NCI-H460 (cell line): ENCODE measurements at places on chromosomes 2 and 18. TPM values are rescaled to one million over a fixed set of nuclear protein-coding genes. Genes with fewer than 3 reads are reported as not detected.

MOCOS gene
- total RNA-seq = 20.5 and 29.7 TPM in 2 replicates

GRCh38 chr2:6159606-6160005, 467.4 kb downstream of the SOX11 start:
- no peak for DNase-seq

- DNase-seq = no peak
These were observed 55.8 kb upstream of the SLC35F5 start for GRCh38 chr2:113812204-113812603.

SLC19A3 gene
- 9.7 and 12.3 TPM in 2 replicates for total RNA-seq

GRCh38 chr18:26386002-26386401, 159.8 kb downstream of the TAF4B start:
- peak; percentile 24 for DNase-seq

- DNase-seq = no peak
These were observed 6.0 kb downstream of the SPEG start for GRCh38 chr2:219440388-219441256.

DNA sequence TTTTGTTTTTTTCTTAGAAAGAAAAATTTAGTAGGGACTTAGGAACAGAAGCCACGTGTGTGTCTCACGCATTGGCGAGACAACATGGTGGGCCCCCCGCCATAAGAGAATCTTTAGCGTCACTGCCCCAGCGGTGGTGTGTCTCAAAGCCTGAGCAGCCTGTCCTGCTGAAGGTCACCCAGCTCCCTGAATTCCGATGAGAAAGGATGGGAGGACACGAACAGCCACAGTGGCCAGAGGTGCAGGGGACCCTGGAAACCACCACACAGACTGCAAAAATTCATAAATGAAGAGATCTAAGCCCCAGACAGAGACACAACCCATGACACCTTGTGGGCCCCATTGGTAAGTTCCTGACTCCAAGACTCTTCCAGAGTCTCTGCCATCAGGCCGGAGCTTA, 266.1 kb upstream of the RAB6C start:
- DNase-seq = no peak

CTLA4 gene
- total RNA-seq = not detected in 2 replicates

DNA sequence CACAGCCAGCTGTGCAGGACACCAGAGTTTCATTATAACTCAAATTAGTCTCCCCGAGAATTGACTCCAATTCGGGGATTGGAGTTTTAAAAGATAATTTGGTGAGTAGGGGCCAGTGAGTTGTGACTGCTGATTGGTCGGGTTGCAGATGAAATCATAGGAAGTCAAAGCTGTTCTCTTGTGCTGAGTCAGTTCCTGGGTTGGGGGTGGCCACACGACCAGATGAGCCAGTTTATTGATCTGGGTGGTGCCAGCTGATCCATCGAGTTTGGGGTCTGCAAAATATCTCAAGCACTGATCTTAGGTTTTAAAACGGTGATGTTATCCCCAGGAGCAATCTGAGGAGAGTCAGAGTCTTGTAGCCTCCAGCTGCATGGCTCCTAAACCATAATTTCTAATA, 82.7 kb upstream of the SLC66A3 start:
- DNase-seq = no peak

DNA sequence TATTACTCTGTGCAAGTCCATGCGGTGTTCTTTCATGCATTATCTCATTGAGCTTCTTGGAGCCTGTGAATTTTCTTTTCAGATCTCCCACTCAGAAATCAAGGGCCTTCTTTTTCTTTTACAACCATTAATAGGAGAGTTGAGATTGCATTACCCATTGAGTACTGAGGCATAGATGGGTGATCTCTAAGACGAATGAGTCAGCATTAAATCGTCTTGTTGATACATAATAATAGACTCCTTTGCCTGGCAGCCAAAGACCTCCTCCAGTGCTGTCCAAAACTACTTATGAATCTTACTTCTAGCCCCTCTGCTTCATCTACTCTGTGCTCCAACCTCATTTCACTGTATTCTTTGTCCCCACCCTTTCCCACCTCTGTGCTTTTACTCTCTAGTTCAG, 180.5 kb downstream of the AGPS start:
- no peak for DNase-seq

APOB gene
- not detected in 2 replicates for total RNA-seq

DNA sequence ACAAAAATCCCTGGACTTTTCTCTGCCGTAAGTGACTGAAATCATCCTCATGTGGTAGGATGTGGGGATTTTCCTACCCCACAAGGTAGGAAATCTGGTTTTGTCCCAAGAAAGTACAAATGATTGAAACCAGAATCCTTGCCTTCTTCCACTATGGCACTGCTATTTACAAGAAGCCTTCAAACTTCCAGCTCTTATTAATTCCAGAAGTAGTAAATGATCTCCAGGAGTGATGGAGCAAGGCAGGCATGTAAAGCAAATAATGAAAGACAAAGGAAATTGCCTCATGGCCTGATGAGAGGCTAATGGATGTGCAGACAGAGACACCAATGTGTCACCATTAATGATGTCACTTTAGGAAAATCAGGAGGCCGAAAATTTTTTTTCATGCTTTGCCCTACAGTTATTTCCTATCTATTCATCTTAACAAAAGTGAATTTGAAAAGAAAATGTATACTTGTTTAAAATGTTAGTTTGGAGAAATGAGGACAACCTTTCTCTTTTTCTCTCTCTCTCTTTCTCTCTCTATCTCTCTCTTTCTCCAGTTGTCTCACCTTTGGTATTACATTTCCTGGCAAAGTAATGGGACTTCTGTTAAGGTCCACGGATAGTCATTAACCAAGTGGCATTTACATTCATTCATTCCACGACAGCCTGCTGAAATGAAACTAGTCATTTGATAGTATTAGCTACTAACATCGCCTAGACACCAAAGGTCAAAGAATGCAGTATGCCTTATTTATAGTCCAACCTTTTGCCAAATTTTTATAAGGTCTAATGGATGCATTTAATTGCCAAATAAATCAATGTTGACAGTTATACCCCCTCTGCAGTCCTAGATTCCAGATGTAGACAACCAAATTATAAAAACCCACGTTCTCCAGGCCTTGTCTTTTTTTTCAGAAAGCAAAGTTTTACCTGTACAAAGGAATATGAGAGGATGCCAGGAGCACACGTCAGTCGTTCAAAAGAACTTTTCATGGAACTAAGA, 5.0 kb upstream of the EVA1A start:
- DNase-seq = no peak
